ENCODE measurements at places on chromosomes 4 and X. TPM values are rescaled to one million over a fixed set of nuclear protein-coding genes. Genes with fewer than 3 reads are reported as not detected.
A peak's percentile ranks its signal among the peaks of the same experiment; 100 is the strongest.

DIPK2B gene
- not detected for total RNA-seq

- no peak overlapping the region for H3K27ac ChIP-seq
- no peaks in the 10 kb centered on the region for H3K27me3 ChIP-seq
- H3K4me3 ChIP-seq = no peak overlapping the region
- no peak for DNase-seq
- H3K4me1 ChIP-seq = no peaks in the 10 kb centered on the region
Measured at GRCh38 chrX:24876530-24877287, 139.1 kb downstream of the ARX start.

- no peak for DNase-seq
- H3K4me3 ChIP-seq = no peak overlapping the region
- H3K4me1 ChIP-seq = no peaks in the 10 kb centered on the region
- H3K36me3 ChIP-seq = no peaks in the 10 kb centered on the region
Measured at GRCh38 chr4:98951710-98952109, 22.8 kb upstream of the EIF4E start.

GRCh38 chr4:22091906-22092305, 143.3 kb upstream of the KCNIP4 start:
- peaks cover 2% of the 10 kb centered on the region for H3K4me1 ChIP-seq
- no peak overlapping the region for H3K4me3 ChIP-seq
- no peaks in the 10 kb centered on the region for H3K27me3 ChIP-seq
- no peak overlapping the region for H3K27ac ChIP-seq

DNA sequence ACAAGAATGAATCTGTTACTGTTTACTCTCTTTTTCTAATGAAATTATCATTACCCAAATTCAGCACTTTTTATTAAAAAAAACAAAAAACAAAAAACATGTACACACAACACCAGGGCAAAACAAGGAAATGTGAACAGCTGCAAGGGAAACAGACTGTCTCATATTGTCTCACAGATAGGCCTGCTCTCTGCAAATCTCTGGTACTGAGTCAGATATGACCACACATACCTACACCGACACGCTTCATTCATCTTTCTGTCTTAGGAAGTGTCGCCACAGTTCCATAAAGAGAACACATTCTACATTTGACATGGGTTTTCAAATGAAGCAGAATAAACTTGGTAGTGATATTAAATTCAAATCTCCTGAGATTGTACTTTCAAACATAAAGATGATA, 92.2 kb upstream of the GPR34 start:
- H3K4me1 ChIP-seq = peaks cover 3% of the 10 kb centered on the region
- DNase-seq = no peak
- no peaks in the 10 kb centered on the region for H3K36me3 ChIP-seq

DNA sequence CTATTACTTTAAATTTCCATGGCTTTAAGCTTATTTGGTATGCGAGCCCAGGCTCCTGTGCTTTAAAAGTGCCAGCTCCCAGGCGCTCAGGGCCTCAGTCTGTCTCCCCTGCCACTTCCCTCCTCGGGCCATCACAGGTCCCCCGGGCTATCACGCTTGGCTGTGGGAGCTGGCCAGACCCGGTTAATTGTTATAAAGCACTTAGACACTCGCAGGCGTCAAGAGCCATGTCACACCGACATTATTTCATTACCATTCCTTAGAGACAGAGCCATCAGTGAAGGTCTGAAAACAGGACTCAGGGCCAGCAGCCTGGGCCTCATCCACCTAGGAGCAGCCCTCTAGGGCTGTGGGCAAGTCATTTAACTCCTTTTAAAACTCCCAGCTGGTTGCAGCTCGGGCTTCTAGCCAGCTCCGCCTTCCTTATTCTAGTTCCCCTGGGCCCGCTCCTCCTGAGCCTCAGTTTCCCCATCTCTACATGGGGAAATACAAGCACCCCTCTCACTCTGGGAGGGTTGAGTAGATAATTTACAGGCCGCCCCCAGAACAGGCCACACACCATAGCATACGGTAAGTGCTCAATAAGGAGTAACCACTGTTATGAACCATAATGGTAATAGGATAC, 99.0 kb downstream of the HMX1 start:
- H3K27me3 ChIP-seq = no peaks in the 10 kb centered on the region
- no peaks in the 10 kb centered on the region for H3K36me3 ChIP-seq
- no peak overlapping the region for H3K27ac ChIP-seq
- DNase-seq = no peak
- H3K4me3 ChIP-seq = no peak overlapping the region

GRCh38 chr4:2931512-2932301, 31.5 kb downstream of the NOP14 start:
- no peak overlapping the region for H3K27ac ChIP-seq
- peaks cover 50% of the 10 kb centered on the region for H3K36me3 ChIP-seq
- no peak overlapping the region for H3K4me3 ChIP-seq
- DNase-seq = peak; percentile 86
- H3K27me3 ChIP-seq = no peaks in the 10 kb centered on the region

All from osteoblast (primary cell).